ENCODE measurements at places on chromosomes 6 and 20. TPM values are rescaled to one million over a fixed set of nuclear protein-coding genes. Genes with fewer than 3 reads are reported as not detected.
A peak's percentile ranks its signal among the peaks of the same experiment; 100 is the strongest.

Gene GCM1
- under 0.01 TPM for total RNA-seq

Gene TFAP2B
- 0.05 TPM for total RNA-seq

Gene LAMA2
- 4.0 TPM for total RNA-seq

Gene C2
- total RNA-seq, result 9.0 TPM

Gene C20orf173
- not detected for total RNA-seq

Gene ZNF334
- 3.8 TPM for total RNA-seq

Gene TOX2
- total RNA-seq, result 14.5 TPM

GRCh38 chr20:33667676-33668465, 1.1 kb downstream of the ACTL10 start:
- peak; percentile 45 for DNase-seq

- DNase-seq, result no peak
Observed at GRCh38 chr6:26336355-26337198, 28.4 kb upstream of the BTN3A2 start.

DNA sequence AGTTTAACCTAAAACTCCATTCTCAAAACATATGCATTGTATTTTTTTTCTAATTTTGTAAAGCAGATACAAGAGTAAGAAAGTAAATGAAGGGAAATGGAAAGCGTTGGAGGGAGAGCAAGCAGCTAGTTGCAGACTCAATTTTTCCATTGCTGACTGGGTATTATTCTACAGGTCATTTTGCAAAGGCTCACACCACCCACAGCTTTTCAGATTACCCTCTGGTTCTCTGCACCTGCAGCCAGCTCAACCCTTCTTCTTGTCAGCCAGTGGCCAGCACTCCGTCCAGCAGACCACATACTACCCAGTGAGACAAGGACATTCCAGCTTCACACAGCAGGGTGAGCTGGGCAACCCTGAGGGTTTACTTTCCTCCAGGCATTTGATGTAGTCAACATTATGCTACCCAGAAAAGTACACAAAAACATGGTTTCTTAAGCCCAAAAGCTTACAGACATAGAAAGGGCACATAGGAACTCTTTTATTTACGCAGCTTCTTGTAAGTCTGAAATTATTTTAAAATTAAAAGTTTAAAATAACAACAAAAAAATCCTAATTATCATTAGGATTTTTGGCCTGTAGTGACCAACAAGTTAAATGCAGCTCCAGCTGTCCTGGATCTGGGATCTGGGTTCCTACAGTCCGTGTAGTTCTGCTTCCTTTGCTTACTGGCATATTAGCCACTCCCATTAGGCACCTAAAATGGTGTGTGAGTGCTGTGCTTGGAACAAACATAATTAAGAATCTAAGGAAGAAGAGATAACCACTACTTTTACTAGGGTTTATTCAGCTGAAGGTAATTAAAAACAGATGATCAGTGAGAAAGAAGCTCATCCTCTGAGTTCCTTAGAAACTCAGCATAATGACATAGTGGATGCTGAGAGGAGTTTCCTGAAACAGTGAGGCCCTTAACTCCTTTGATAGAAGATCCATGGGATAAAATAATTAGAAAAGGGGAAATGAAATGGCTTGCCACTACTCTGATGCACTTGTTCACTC, 185.3 kb downstream of the PKHD1 start:
- no peak for DNase-seq

- DNase-seq, result no peak
Observed at GRCh38 chr6:26408828-26409730, 7.0 kb downstream of the BTN3A1 start.

DNA sequence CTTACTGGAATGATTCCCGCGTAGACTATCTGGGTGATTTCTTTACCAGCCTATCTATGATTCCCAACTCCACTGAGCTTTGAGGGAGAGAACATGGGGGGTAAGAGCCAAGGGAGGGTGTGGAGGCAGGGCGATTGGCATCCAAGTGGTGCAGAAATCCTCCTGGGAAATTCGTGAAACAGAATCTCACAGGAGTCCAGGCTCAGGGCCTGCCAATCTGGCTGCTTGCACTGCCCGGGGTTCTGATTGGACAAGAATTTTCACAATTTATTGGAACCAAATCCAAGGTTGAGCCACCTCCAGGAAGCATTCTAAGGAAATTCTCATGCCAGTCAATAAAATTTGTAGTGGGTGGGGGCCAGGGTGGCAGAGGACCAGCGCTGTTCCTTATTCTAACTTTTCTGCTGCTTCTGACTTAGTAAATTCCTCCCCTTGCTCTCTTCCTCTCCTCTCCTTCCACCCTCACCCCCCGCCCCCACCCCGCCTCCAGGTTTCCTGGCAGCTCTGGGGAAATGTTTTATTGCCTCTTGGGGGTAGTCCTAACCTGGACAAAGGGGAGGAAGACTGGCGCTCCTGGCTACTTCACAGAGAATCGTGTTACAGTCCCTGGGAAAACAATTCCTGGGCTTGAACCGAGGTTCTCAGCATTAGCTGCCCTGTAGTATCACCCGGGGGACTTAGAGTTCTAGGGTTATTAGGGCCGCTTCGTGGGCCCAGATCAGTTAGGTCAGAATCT, 3.1 kb downstream of the BMP6 start:
- DNase-seq, result no peak

GRCh38 chr6:158970640-158971275, 29.2 kb downstream of the RSPH3 start:
- DNase-seq, result no peak

GRCh38 chr6:138160329-138161087, 1.2 kb upstream of the ARFGEF3 start:
- DNase-seq, result no peak

DNA sequence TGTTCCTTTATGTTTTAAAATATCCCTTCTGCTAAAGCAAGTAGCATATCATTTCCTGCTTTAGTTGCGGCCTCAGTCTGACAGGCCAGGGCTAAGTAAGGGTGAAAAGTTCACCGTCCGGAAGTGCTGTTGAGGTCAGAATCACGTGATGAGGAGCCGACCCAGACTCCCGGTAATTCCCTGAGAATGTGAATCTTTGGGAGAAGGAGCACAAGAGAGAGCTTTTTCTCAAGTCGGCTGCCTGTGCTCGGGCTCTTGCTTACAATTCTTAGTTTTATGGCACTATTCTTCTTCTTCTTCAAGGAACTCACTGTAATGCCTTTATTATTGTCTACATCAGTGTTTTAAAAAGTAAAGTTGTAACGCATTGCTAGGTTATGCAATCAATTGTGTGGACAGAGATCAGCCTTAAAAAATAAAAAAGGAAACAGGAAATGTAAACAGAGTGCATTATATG, 309.3 kb downstream of the PRL start:
- DNase-seq, result peak; percentile 71

- DNase-seq, result no peak
Observed at GRCh38 chr6:6881438-6882225, 226.1 kb upstream of the RREB1 start.

GRCh38 chr20:44217342-44218092, 6.9 kb upstream of the OSER1 start:
- DNase-seq, result peak; percentile 64

DNA sequence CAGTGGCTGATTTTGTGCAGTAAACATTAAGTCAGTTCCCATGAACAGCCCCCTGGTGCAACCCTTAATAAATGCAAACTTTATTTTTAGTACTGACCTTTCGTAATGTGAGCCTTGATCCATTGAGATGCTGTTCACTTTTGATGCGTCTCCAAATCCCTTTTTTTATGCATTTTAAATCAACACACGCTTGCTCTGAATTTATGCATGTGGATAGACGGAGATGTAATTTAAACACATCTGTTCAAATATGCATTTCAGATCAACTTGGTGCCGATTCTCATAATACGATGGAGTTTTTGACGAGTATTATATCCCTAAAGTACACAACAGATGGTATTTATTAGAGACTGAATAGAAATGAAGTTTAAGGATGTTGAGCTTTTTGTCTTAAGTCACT, 505.7 kb downstream of the CDKAL1 start:
- DNase-seq, result no peak

DNA sequence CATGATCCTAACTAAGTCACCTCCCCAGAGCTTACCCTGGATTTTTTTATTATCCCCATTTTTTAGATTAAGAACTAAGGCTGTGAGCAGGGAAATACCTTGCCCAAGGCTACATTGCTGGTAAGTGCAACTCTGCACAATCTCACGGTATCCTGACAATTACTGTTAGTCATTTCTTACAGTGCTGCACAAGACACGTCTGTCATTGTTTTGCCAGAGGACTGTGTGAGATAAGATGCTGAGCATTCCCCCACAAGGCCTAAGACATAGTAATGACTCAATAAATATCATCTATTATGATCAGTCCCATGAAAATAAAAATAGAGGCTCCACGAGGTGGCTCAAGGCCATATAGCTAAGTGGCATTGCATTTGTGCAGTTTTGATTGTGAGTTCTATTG, 21.0 kb downstream of the PFDN4 start:
- DNase-seq, result no peak

DNA sequence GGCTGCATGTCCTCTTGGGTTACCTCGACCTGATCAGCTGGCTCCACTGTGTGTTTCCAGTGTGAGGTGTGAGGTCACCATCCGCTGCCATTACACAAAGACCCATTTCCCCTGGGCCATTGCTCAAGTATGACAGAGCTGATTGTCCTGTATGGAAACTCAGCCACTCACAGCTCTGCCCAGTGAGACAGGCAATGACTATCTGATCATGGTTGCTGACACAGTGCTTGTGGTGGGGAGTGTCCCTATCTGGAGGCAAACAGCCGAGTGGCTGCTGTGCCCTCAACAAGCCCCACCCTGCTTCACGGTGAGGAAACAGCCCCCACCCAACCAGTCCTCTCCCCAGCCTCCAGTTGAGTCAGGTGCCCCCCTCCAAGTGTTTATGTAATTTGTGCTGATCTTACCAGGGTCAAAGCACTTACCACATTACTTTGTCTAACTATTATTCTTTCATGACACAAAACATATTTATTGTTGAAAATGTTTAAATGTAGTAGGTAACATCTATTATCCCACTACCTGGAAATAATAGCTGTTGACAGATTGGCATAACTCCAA, 11.7 kb upstream of the MAPK13 start:
- peak; percentile 75 for DNase-seq

DNA sequence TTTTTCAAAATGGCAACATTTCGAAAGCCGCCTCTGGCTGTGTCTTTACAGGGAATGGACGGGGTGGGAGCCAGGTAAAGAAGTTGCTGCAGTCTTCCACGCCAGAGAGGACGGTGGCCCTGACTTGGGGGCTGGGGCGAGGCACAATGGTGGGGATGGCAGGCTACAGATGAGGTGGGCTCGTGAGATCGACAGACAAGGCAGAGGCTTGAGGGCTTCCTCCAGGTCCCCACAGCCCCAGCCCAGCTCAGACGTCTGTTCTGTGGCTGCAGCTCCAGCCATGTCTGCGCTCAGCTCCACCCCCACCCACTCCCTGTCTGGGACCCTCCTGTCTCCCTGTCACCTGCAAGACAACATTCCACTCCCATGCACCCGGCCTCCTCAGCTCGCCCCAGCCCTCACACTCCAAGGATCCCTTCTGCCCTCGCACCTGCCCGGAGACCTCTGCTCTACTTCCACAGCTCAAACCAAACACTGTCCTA, 7.4 kb upstream of the C20orf144 start:
- DNase-seq, result no peak

DNA sequence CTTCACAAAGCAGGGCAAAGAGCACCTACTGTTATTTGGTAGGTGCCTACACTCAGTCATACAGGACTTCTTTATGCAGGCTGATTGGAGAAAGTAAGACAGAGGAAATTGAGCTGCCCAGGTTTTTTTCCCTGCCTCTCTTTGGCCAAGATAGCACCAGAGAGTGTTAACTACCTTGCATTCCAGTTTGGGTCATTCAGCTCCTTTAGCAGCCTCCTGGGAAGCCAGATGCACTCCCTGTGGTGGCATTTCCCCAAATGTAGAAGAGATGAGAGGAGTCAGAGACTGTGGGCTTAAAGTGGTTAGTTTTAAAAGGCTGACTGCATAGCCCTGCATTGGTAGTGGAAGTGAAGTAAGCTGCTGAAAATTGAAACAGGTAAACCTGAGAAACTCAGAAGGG, 358.4 kb downstream of the BCKDHB start:
- DNase-seq, result no peak

DNA sequence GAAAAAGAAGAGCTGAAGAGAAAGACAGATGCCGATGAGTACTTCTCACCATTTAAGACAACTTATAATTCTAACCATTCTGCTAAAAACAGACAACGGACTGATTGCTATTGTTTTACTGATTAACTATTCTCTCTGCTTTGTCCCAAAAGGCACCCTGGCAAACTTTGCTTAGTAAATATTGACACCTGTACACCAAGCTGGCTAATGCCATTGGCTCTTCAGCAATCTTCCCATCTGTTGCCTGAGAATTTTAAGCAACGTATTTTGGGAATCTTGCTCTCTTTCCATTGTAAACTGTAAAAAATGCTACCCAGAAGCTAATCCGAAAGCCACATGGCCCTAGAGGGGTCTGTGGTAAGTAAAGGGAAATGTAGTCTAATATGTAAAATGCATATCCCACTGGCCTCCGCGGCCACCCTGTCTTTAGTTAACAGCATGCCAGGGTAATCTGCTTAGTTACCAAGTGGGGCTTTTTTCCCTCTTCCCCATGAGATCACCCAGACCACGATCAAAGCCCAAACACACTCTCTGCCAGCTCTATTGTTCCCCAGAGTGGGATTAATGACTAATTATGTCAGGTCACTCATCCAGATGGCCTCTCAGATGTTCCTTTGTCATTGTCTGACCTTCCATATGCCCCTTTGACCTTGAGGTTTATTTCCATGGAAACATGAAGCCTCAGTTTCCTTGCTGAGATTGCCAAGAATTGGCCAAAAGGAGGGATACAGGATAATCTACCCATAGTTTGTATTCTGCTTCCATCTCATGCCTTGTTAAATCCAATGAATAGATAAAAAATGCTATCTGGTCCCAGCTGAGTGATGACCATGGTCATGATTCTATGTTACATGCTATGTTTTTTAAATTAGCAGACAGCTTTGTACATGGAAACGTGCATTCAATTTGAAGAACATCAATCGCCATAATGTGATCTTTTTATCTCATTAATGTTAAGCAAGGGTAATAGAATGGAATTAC, 216.4 kb upstream of the MCHR2 start:
- no peak for DNase-seq

DNA sequence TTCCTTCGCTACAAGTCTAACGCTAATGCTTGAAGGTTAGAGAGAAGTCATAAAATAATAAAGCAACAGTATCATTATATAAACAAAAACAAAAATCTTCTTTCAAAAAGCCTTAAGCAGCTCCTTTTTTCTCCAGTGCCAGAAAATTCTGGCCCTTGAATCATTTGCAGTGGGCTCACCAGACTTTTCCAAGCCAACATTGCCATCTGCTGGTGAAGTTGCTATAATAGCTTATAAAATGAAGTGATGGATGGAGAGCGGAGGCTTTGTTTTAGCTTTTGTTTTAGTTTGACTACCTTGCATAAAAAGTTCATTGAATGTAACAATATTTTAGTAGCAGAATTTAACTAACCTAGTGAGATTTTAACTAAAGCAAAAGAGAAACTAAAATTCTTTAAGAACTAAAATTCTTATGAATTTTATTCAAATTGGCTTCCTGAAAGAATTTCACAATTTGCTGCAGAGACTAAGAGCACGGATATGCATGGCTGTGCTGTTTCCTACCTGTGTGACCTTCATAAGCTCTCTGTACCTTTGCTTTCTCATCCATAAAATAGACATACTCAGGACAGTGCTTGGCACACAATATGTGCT, 44.8 kb upstream of the SLC2A12 start:
- DNase-seq, result peak; percentile 65

Data from thymus (tissue), 14 donors.